Fibroblast of skin of right quadriceps (primary cell): ENCODE measurements at places on chromosomes 1 and 21.

DNA sequence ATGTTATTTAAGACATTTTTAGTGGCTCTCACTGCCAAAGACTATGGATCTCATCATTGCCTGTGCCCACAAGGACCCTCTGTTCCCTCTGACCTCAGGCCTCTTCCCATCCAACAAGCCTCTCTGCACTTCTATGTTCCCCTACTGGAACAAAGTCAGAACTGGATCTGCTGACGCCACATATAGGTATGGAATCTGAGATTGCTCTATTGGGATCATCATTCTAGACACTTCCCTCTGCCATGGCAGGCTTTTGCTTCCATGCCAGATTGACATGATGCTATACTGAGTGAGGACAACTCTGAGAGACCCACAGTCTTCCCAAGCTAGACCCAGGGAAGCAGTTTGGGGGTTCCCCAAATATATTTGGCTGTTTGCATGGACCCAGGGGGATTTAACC is 76.0 kb upstream of the ZNF648 start:
- no peak for DNase-seq

- no peak for DNase-seq
Measured at GRCh38 chr1:109513110-109513710, 3.7 kb upstream of the AMIGO1 start.

GRCh38 chr1:159949981-159950381 is 4.1 kb downstream of the SLAMF9 start:
- DNase-seq, result no peak

DNA sequence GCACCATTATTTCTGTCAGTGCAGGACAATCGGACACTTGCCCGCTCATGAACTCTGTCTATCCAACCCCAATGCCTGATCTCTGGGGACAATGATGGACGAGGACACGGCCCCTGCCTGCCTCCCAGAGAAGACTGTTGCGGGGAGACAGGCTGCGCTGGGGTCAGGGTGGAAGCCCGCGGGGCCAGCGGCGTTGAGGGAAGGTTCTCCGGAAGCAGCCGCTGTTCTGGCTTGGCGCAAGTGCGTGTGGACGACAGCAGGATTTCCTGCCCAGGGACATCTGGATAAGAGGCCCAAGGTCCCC is 18.8 kb downstream of the RHBG start:
- DNase-seq, result no peak

DNA sequence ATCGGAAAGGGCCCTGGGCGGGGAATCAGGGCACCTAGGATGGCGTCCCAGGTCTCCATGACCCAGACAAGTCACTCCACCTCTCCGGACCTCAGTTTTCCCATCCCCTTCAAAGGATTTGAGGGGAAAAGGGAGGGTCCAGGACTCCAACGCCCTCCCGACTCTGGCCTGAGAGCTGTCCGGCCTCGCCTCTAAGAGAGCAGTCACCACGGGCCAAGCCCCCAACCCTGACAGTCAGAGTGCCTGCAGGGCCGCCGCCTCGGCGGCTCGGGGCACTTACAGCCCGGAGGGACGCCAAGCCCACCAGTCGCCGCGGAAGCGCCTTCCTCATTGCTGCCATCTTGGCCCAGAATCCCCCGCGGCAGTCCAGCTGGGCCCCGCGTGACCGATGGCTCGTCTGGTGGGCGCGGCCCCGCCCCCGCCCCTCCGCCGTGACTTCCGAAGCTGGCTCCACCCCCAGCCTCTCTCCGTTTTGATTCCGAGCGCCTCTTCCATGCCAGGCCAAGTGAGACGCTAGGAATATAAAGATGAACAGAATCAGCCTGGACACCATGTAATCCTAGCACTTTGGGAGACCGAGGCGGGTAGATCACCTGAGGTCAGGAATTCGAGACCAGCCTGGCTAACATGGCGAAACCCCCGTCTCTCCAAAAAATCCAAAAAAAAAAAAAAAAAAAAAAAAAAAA is at the start of gene HMGCL:
TSS of gene HMGCL (minus strand) at position 354 of the 686 bp plus-strand sequence. CDS start at position 340, 14 bp downstream.
- peak; percentile 86 for DNase-seq

- no peak for DNase-seq
Measured at GRCh38 chr1:87030740-87031690, 116.6 kb downstream of the HS2ST1 start.

DNA sequence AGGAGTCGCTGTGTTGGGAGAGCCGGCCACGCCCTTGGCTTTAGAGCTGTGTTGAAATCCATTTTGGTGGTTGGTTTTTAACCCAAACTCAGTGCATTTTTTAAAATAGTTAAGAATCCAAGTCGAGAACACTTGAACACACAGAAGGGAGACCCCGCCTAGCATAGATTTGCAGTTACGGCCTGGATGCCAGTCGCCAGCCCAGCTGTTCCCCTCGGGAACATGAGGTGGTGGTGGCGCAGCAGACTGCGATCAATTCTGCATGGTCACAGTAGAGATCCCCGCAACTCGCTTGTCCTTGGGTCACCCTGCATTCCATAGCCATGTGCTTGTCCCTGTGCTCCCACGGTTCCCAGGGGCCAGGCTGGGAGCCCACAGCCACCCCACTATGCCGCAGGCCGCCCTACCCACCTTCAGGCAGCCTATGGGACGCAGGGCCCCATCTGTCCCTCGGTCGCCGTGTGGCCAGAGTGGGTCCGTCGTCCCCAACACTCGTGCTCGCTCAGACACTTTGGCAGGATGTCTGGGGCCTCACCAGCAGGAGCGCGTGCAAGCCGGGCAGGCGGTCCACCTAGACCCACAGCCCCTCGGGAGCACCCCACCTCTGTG is 4.7 kb downstream of the C1orf35 start:
- no peak for DNase-seq

- peak; percentile 62 for DNase-seq
Measured at GRCh38 chr1:11790880-11791715, 14.7 kb downstream of the MTHFR start.

DNA sequence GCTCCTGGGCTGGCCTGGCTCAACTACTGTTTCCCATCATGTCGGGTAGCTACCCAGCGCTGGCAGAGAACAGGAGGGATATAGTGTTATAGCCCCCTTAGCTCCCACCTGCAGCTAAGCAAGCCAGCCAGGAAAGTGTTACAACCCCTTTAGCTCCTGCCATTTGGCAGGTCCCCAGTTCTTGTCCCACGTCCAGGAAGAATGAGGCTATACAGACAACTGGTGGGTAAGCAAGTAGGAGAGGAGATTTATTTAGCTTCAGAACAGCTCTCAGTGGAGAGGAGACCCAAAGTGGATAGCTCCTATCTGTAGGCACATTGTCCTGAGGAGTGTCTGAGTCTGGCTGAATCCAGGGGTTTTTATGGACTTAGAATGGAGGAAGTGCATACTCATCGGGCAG is 741.1 kb upstream of the B3GALT2 start:
- DNase-seq, result no peak

- DNase-seq, result no peak
Measured at GRCh38 chr1:2801046-2801445, 447 bp downstream of the TTC34 start.

- DNase-seq, result peak; percentile 41
Measured at GRCh38 chr1:221294242-221294641, 415.0 kb downstream of the HLX start.

- no peak for DNase-seq
Measured at GRCh38 chr1:225413708-225414375, 14.0 kb downstream of the LBR start.

DNA sequence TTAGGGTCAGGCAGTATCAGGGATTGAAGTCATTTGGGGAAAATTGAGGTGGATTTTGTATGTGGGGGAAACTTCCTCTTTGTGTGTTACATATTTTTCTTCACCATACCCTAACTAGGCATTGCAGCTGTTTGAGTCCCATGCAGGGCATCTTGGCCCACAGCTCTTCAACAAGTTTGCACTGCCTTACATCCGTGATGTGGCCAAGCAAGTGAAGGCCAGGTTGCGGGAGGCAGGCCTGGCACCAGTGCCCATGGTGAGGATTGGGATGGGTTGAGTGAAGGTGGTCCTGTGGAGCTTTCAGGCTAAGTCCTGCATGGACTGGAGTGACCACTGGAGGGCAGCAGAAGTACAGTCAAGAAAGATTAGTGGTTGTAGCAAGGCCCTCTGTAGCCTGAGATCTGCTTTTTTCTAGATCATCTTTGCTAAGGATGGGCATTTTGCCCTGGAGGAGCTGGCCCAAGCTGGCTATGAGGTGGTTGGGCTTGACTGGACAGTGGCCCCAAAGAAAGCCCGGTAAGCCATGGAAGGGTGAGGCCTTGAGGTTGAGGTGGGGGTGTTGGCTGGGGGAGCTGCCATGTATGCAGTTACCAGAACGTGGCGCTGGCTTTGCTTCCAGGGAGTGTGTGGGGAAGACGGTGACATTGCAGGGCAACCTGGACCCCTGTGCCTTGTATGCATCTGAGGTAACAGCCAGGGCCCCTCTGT is 2.4 kb downstream of the UROD start:
- DNase-seq, result peak; percentile 73

- DNase-seq, result no peak
Measured at GRCh38 chr1:217010253-217010652, 287.0 kb upstream of the ESRRG start.

GRCh38 chr1:168509875-168510791 is 33.7 kb downstream of the XCL2 start:
- no peak for DNase-seq

GRCh38 chr1:227355542-227356245 is 37.4 kb upstream of the CDC42BPA start:
- no peak for DNase-seq

DNA sequence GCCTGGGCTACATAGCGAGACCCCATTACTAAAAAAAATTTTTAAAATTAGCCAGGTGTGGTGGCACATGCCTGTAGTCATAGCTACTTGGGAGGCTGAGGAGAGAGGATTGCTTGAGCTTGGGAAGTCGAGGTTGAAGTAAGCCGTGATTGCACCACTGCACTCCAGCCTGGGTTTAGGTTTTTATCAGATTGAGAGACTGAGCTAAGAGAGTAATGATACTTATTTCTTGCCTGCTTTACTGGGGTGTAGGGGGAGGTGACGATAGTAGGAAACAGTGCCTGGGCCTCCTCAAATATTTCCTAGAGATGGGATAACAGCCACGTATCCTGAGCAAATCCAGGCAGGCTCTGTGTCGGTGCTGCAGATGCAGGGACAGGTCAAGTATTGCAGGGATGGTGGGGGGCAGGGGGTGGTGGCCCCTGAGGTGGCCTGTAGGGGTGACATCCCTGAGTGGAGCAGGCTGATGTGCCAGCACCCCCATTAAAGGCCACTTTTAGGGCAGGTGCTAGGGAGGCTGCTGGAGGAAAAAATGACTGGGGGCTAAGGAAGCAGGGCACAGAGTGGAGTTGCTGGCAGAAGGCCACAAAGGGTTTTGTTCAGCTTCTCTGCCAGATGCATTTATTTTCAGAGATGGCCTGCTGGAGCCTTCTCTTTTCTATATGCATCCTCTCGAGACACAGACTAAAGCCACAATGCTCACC is 130.5 kb downstream of the RHOU start:
- no peak for DNase-seq

GRCh38 chr1:25503551-25504426 is 39.6 kb upstream of the LDLRAP1 start:
- no peak for DNase-seq

GRCh38 chr21:44800971-44801467 is 601 bp downstream of the UBE2G2 start:
- peak; percentile 14 for DNase-seq

DNA sequence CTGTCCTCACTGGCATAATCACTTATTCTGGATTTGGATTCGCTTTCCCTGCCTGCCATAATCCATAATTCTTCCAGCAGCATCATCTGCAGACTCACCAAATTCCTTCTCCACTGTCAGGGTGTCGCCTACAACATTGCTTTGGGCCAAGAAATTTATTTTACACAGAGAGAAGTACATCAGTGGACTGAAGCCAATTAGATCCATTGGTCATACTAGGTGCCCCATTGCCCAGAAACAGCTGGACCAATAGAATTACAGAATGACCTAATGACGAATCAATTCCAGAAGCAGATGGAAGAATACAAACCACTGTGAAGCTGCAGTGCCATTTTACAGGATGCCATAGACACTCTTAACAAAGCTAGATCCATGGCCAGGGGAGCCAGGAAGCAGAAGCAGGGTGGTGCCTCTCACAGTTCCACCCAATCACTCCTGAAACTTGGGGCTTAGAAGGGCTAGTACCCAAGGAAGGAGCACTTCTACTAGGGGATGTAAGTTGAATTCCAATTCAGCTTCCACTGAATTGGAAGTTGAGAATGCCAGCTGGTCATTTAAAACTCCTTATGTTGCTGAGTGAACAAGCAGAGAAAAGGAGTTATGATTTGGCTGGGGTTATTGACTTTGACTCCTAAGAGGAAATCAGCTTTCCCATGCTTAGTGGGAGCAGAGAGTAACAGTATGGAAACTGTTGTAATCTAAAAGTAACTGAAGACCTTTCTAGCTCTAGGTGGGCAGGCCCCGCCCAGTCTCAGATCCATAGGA is 44.0 kb downstream of the EDN2 start:
- no peak for DNase-seq

DNA sequence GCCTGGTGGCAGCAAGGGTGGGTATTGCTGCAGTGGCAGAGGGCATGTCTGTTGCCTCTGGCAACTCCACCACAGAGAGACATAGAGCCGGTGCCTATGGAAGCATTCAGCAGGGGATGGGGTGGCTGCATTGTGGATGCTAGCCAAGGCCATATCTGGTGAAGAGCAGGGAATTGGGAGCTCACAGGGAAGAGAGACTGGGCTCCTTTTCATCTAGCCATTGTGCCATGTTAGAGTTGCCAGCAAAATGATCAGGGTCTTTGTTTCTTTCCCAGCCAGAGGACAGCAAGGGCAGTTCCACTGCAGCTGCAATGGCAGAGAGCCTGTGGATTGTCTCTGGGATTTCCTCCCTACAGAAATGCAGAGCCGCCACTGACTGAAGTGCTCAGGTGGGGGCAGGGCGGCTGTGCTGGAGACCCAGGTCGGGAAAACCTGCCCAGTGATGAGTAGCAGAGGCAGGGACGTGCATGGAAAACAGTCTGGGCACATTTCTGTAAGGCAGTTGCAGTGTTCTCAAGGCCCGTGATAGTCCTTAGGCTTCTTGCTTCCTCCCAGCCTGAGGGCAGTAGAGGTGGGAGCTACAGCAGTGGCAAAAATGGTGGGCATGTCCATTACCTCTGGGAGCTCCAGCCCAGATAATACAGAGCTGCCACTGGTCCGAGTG is 40.2 kb upstream of the CYP4X1 start:
- DNase-seq, result no peak

GRCh38 chr1:215269955-215270354 is 187.4 kb downstream of the KCNK2 start:
- no peak for DNase-seq

GRCh38 chr1:8627728-8628127 is 189.7 kb downstream of the RERE start:
- DNase-seq, result no peak

- no peak for DNase-seq
Measured at GRCh38 chr21:39077876-39078275, 105.4 kb downstream of the PSMG1 start.
